ENCODE measurements at places on chromosomes 16 and 17.

- DNase-seq: no peak
Observed at GRCh38 chr17:73261617-73261951, at the start of gene CPSF4L. TSS of gene CPSF4L (minus strand) at chr17:73261880. CDS start at chr17:73261818, 62 bp downstream.

GRCh38 chr17:51269991-51270390, 9.6 kb downstream of the UTP18 start:
- no peak for DNase-seq

GRCh38 chr16:11033629-11034420, 89.5 kb downstream of the CLEC16A start:
- peak; percentile 76 for DNase-seq

DNA sequence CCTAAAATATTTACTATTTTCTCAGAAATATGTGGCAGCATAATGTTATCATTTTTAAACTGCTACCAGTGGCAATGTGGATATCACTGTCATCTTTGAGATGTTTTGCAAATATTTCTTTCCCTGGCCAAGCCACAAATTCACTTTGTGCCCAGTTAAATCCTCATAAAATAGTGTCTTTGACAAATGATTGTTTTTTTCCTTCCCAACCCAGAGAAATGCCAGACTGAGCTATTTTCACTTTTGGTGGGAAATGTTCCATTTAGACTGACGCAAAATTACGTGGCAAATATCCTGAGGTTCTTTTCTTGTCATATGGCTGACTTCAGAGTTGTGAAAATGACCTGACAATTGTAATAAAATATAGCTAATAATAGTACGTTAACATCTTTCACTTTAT, 807.0 kb upstream of the SOX9 start:
- DNase-seq: no peak

- DNase-seq: no peak
Observed at GRCh38 chr17:40329839-40330794, 21.1 kb downstream of the RARA start.

DNA sequence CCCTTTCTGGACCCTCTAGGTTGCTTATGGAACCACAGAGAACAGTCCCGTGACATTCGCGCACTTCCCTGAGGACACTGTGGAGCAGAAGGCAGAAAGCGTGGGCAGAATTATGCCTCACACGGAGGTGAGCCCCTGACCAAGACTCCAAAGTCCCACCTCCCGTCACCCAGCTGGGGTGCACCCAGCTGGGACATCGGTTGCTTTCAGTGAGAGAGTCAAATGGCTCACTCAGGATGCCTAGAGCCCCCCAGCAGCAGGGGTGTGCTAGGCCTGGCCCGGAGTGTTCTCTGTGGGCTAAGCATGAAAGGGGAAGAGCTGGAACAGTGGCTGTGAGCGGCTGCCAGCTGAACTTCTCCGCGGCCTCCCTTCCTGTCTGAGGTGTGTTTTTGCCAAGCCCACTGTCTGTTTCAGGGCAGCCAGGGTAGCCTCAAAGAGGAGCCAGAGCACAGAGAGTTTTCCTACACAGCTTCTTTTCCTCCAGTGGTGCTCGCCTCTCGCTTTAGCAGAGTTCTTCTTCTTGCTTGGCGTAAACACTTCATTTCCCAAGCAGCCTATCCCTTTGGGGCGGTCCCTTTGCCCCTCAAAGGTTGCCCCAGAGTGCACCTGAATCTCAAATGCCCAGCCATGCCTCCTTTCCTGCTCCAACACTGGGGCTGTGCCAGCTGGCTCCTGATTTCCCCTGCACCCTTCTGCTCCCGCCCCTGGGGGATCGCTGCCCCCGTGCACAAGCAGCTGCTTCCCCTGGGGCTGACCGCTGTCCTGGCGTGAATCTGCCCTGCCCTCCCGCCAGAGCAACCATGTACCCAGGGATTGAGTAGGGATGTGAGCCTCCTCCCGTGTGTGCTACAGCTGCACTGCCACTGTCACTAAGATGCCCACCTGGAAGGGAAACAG, 2.6 kb upstream of the CHAD start:
- no peak for DNase-seq

DNA sequence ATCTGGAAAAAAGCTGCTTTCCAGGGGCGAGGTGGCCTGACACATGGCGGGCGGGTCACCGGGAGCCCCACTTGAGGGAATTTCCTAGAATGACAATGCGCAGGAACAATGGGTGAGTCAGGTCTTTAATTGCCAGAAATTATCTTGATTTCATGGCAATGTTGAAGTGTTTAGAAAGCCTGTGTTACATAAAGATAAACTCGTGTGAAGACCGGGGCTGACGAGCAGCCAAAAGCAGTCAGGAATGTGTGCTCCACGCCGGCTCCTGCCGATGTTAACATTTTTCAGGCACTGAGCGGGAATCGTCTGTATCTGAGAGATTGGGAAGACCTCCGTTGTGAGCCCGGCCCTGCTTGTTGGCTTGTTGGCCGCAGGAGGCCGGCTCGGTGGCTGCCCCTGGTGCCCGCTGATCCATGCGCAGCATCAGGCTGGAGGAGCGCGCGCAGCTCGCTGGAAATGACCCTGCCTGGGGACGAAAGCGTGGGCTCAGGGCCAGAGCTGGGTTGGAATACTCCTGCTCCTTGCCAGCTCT, 353.1 kb downstream of the FOXL1 start:
- peak; percentile 95 for DNase-seq

GRCh38 chr16:80150978-80151721, 389.6 kb upstream of the DYNLRB2 start:
- peak; percentile 85 for DNase-seq

DNA sequence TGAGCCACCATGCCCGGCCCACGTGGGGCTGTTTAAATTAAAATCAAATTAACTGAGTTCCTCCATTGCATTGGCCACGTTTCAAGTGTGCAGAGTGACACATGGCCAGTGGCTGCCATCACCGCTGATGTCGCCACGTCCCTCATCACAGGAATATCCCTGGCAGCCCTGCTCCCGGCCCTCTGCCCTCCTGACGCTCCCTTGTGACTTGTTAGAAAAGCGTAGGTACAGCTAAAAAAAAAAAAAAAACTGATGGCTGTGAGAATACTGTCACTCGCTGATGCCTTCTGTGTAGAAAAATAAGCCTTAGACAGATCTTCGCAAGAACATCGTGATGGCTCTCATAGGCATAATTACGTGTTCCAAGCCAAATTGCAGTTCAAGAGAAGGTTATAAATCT, 21.7 kb downstream of the CARHSP1 start:
- DNase-seq: peak; percentile 31

- DNase-seq: no peak
Observed at GRCh38 chr17:76654408-76654807, 10.9 kb upstream of the ST6GALNAC1 start.

- DNase-seq: no peak
Observed at GRCh38 chr16:85061566-85061965, 34.0 kb downstream of the KIAA0513 start.

Measured in fibroblast of skin of right biceps (primary cell).